Activated CD8-positive, alpha-beta T cell treated with anti-CD3 and anti-CD28 coated beads, Interleukin-2, amount 10 ng/mL, durations not matched to agents 7 days and 5 days (primary cell): ENCODE measurements at places on chromosomes 5 and 9.

- no peak for DNase-seq
- H3K36me3 ChIP-seq: no peaks in the 10 kb centered on the region
- no peak overlapping the region for H3K27ac ChIP-seq
- no peaks in the 10 kb centered on the region for H3K4me1 ChIP-seq
- H3K27me3 ChIP-seq: no peaks in the 10 kb centered on the region
- H3K4me3 ChIP-seq: no peak overlapping the region
Observed at GRCh38 chr9:13721481-13722235, 442.2 kb upstream of the MPDZ start.

GRCh38 chr9:113886466-113886865, 10.4 kb downstream of the ZNF618 start:
- peak overlapping the region; percentile 68 for H3K4me3 ChIP-seq
- H3K27ac ChIP-seq: peak overlapping the region; percentile 67
- H3K4me1 ChIP-seq: peaks cover 18% of the 10 kb centered on the region
- H3K36me3 ChIP-seq: peaks cover 1% of the 10 kb centered on the region

DNA sequence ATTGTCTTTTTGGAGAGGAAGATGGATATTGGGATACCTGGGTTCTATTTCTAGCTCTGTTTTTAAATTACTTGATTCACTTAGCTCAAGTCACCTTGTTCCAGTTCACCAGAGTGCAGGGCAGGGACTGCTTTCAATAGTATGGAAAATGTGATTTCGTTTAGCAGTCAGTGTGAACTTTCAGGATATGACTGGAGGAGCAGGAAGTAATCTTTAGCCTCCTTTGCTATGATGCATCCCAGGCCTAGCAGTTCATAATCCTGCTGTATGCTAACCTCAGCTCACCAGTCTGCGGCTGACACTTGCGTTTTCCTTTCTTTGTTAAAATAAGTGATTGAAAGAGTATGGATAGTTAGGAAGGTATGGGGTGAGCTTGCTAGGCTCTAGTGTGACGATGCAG, 169.7 kb downstream of the ARHGAP26 start:
- peaks cover 27% of the 10 kb centered on the region for H3K4me1 ChIP-seq
- no peak for DNase-seq
- no peak overlapping the region for H3K4me3 ChIP-seq
- H3K27ac ChIP-seq: no peak overlapping the region
- no peaks in the 10 kb centered on the region for H3K27me3 ChIP-seq
- H3K36me3 ChIP-seq: peaks cover 13% of the 10 kb centered on the region

- peaks cover 25% of the 10 kb centered on the region for H3K4me1 ChIP-seq
- H3K36me3 ChIP-seq: peaks cover 16% of the 10 kb centered on the region
- no peak overlapping the region for H3K27ac ChIP-seq
- no peak for DNase-seq
Observed at GRCh38 chr9:93572221-93572620, 4.2 kb upstream of the PHF2 start.

GRCh38 chr5:161256957-161257356, 289.6 kb downstream of the GABRB2 start:
- no peak overlapping the region for H3K27ac ChIP-seq
- H3K27me3 ChIP-seq: no peaks in the 10 kb centered on the region
- no peaks in the 10 kb centered on the region for H3K36me3 ChIP-seq
- DNase-seq: no peak
